ENCODE measurements at places on chromosomes 5 and 9. TPM values are rescaled to one million over a fixed set of nuclear protein-coding genes. Genes with fewer than 3 reads are reported as not detected.

Gene KCNV2
- total RNA-seq, result not detected

Gene CCT5
- 93.3 TPM for total RNA-seq

Gene TMEM215
- not detected for total RNA-seq

Gene LCN15
- not detected for total RNA-seq

Gene PDLIM4
- not detected for total RNA-seq

Gene SLC6A7
- total RNA-seq, result not detected

Gene ECPAS
- 80.3 TPM for total RNA-seq

Gene MEIKIN
- 3.6 TPM for total RNA-seq

Gene REEP2
- total RNA-seq, result not detected

Gene SMIM33
- total RNA-seq, result 1.1 TPM

DNA sequence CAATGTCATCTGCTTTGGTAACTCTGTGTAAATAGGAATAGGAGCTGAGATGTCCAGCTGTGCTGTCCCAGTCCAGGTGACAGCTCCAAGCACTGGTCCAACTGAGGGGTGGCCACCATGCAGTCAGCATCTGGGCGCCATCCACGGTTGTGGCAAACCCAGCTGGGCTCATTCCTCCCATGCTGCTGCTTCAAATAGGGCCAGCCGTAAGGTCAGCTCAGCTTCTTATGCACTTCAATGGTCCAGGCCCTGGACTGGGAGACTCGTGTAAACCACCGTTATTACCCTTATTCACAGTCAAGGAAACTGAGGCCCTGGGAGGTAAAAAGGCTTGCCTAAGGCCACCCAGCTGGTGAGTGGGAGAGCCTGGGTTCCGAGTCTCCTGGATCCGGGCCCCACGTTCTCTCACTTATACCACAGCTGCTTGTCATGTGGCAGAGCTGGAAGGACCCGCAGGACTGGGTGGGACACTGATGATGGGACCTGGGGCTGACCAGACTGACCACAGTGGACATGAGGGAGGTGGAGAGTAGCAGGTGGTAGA lies 38.7 kb upstream of the ANGPTL2 start:
- DNase-seq, result no peak

DNA sequence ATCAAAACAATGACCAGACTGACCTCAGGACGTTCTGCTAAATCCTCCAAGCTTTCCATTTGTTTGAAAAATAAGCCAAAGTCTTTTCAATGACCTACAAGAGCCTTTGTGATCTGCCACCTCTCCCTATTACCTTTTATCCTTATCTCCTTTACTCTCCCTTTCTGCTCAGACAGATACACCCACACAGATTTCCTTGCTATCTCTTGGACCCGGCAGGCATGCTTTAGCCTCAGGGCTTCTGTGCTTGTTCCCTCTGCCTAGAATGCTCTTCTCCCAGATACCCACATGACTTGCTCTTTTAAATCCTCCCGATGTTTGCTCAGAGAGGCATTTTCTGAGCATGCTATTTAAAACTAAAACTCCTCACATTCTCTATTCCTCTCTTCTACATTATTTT lies 8.9 kb upstream of the ELOVL7 start:
- DNase-seq, result no peak

- DNase-seq, result no peak
These were observed 528.8 kb downstream of the CSNK1G3 start for GRCh38 chr5:124040799-124041198.

- DNase-seq, result no peak
These were observed 176.6 kb downstream of the ZNF462 start for GRCh38 chr9:107039542-107039941.

- no peak for DNase-seq
These were observed 2.8 kb upstream of the ADAMTS12 start for GRCh38 chr5:33894566-33894965.

GRCh38 chr9:129052592-129052991 lies 16.2 kb downstream of the MIGA2 start:
- no peak for DNase-seq

DNA sequence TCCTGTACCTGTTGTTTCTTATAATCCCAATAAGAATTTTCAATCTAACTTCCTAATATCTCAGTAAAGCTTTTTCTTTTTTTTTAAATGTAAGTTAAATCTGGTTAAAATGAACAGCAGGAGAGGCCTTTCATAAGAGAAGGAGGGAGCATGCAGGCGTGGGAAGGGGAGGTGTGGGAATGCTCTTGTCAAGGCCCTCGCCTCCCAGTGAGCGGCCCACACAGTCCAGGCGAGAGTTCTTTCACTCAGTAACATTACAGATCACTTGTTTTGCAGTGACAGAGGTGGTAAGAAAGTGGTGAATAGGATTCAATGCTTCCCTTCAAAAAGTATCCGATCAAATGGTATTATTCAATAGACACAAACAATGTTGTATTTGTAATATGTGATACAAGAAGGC lies 125.0 kb downstream of the EPB41L4A start:
- no peak for DNase-seq

DNA sequence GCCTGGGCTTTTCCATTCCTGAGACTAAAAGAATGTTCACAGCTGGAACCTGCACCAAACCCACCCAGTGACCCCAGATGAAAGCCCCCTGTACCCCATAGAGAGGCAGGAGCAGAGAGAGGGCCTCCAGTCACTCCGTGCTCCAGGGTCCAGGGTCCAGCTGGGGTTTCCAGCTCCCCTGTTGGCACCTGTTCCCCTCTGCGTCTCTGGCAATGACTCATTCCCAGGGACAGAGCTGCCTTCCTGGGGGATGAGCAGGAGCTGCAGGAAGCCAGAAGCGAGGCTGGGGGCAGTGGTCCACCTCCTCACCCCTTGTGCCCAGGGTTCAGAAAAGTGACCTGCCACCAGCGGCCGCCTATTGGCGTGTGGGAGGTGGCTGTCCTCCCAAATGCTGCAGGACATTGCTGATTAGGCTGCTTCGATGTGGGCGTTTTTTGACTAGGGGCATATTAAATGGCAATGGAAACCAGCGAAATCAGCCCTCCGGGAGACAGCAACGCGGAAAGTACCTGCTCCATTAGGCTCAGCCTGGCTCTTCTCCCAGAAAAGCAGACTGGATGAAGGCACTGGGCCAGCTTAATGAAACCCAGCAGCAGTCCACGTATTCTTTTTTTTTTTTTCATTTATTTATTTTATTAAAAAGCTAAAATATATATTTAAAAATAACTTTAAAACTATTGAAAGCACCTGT lies 97.4 kb downstream of the DAP start:
- DNase-seq, result no peak

GRCh38 chr5:88602584-88602983 lies 280.4 kb downstream of the MEF2C start:
- DNase-seq, result no peak

DNA sequence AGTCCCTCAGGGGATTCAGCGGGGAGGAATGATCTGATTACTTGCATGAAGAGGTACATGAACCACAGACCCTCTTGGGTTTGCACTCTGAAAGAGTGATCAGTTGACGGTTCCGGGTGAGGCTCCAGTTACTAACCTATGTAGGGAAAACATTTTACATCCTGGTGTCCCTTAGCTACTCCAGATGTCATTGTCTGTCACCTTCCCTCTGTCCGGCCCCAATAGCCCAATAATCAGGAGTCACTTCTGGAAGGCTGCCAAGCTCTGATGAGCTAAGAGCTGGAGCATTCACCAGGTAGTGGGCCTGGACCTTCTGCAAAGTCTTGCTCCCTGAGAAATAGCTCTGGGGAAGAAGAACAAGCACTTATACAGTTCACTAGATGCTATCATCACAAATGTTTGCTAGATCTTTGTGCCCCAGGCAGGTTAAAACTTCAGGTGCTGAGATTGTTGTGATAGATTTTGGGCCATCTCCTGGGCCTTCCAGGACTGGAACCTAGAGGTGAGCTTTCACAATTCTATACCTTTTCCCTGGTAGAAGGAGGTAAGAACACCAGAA lies 64.5 kb downstream of the ENTREP1 start:
- DNase-seq, result no peak

- DNase-seq, result no peak
These were observed 93.4 kb downstream of the NRG2 start for GRCh38 chr5:139949710-139950109.

DNA sequence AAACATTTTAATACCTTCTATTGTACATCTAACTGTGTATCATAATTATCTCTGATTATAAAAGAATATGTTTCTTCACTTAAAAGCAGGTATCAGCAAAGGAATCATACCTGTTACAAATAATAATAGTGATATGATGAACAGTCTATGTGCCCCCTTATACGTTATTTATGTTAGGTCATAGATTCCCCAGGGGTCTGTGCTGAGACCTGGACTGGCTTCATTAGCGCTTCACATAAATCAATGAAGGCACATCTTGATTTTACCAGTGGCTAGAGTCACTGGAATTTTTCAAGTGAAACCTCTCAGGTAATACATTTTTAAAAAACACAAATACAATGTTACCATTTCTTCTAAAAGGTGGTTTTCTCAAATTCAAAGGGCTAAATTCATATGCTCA lies 275.2 kb downstream of the BNC2 start:
- no peak for DNase-seq

DNA sequence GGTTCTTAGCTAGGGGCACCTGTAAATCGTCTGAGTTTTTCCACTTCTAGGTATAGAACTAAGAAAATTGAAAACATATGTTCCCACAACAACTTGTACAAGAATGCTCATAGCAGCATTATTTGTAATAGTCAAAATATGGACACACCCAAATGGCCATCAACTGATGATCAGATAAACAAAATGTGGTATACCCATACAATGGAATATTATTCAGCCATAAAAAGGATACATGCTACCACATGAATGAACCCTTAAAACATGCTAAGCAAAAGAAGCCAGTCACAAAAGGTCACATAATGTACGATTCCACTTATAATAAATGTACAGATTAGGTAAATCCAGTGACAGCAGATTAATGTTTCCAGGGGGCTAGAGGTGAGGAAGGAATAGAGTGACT lies 46.0 kb upstream of the IL13 start:
- DNase-seq, result no peak

DNA sequence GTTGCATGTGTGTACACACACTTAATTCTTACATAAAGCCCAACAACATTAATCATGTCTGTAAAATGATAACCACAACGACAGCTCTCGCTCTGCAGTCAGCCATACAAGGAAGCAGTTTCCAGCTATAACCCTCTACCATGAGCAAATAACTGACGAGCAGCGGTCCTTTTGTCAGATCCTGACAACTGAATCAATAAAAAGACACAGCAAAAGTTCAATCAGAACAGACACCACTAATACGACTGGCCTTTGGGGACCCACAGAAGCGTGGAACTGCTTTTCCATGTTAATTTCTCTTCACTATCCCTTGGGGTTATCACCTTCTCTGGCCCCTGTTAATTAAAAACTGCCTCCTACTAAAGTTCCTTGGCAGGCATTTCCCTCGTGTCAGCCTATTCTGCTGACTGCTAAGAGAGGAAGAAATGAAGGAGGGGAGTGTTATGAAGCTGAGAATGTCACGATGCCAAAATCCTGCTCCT lies 722.8 kb upstream of the GRAMD2B start:
- no peak for DNase-seq

GRCh38 chr5:59328709-59329296 lies 564.7 kb downstream of the PDE4D start:
- no peak for DNase-seq

- DNase-seq, result no peak
These were observed 1240.7 kb upstream of the WWC1 start for GRCh38 chr5:167050568-167051401.

DNA sequence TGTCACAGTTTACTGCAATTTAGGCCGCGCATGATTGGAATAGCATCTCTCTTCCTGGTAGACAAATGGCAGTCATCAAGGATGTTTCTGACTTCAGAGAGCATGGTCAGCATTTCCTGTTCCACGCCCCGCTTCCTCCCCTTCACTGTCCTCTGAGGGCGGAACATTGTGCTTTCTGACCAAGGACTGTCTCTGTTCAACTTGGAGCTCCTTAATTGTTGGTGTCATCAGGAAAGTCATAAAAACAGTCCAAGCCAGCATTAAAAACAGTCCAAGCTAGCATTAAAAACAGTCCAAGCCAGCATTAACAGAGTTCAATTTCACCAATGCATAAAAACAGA lies 301.3 kb upstream of the IRX4 start:
- no peak for DNase-seq

DNA sequence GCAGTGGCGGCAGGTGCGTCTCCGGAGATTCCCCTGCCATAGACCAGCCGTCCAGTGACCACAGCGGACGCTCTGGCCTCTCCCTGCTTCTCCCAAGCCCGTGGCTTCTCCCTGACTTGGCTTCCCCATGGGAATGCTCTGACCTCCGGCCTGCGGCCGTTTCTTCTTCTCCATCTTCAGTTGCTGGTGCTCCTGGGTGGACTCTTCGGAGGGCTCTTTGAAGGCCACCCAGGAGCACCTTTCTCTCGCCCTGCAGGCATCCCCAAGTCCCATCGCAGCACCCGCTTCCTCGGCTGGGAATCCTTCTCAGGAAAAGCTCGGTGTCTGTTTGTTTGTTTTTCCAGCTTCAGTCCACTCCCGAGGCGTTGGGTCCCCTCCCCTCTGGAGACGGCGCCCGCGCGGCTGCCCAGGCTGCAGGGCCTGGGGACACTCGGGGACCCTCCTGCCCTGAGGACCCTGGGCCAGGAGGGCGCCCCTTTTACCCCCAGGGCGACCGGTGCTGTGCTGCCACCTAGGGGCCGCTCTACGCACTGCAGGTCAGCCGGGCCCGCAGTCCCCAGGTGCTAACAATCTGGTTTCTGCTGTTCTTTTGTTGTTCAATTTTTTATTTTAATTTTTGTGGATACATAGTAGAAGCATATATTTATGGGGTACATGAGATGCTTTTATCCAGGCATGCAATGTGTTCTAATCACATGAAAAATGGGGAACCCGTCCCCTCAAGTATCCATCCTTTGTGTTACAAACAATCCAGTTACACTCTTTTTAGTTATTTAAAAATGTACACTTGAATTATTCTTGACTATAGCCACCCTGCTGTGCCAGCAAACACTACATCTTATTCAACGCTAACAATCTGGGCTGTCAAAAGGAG lies 197.9 kb upstream of the ADAMTS16 start:
- DNase-seq, result no peak

- no peak for DNase-seq
These were observed 6.6 kb downstream of the C9orf153 start for GRCh38 chr9:86252870-86253269.

- no peak for DNase-seq
These were observed 91.8 kb upstream of the TBCA start for GRCh38 chr5:77867914-77868313.

GRCh38 chr9:68500457-68501381 lies 40.0 kb downstream of the TMEM252 start:
- DNase-seq, result no peak

DNA sequence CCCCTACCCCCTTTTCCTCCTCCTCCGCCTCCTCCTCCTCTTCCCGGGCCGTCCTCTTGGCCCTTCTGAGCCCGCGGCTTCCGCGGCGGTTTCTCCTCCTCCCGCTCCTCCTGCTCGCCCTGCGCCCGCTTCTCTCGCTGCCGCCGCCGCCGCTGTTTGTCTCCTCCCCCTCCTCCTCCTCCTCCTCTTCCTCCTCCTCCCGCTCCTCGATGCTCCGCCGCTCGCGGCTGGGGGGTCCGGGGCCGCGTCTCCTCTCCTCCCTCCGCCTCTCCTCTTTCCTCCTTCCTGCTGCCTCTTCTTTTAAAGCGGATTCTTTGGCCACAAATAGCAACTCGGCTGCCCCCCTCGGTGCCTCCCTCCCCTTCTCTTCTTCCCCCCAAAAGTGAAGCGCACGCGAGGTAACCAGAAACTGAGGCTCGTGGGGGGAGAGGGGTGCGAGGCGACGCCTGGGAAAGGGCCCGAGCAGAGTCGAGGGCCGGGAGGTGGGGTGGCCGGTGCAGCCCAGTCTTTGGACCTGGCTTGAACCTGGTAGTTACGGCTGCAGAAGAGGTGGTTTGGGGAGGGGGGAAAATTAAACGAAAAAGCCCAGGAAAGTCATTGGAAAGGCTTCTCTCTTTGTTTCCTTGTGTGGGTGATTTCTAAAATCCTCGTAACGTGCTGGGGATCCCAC lies 1058.5 kb upstream of the DMAC1 start:
- no peak for DNase-seq

GRCh38 chr5:168592014-168592368 lies 12.8 kb upstream of the PANK3 start:
- DNase-seq, result no peak

Data from CD4-positive, alpha-beta memory T cell (primary cell).